Dermis microvascular lymphatic vessel endothelial cell (primary cell): ENCODE measurements at places on chromosomes 16 and 17.

DNA sequence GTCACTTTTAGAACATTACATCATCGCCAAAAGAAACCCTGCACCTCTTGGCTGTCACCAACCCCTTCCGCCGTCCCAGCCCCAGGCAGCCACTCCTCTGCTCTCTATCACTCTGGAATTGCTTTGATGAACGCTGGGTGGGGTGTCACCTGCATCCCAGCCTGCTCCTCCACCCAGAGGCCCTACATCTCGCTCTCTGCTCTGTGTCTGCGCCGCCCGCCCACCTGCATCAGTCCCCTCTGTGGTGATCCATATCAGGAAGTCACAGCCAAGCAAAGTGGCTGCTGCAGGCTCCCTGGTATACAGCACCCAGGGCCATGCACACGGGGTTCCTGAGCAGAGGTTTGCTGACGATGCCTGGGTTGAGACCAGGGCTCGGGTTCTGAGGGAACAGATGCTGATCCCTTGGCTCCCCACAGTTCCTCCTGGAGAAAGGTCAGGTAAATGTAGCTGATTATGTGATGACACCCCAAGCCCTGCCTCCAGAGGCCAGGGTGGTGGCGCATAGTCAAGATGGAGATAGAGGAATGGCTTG lies 30.8 kb downstream of the MPRIP start:
- no peak for DNase-seq

GRCh38 chr16:10045291-10045775 lies 136.9 kb downstream of the GRIN2A start:
- no peak for DNase-seq

DNA sequence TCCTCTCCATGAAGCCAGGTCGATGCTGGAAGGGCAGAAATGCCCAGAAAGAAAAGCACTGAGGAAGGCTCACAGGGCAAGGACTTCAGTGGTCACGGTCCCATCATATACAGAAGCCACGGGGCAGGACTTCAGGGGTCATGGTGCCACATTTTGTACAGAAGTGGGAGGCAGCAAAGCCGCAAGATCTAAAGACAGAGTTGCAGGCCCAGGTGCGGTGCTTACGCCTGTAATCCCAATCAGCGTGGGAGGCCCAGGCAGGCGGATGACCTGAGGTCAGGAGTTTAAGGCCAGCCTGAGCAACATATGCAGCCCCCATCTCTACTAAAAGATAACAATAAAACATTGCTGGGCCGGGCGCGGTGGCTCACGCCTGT lies 96.0 kb downstream of the NXN start:
- no peak for DNase-seq

- no peak for DNase-seq
These were observed 149.3 kb downstream of the IRF8 start for GRCh38 chr16:86048221-86048620.

- peak; percentile 95 for DNase-seq
These were observed 654 bp downstream of the TNFAIP1 start for GRCh38 chr17:28335959-28336871.

- DNase-seq, result no peak
These were observed 5.0 kb upstream of the FTSJ3 start for GRCh38 chr17:63832455-63832854.

GRCh38 chr17:9979463-9979995 lies 74.5 kb upstream of the RCVRN start:
- peak; percentile 44 for DNase-seq

GRCh38 chr16:8729779-8730334 lies 55.4 kb downstream of the ABAT start:
- DNase-seq, result no peak

DNA sequence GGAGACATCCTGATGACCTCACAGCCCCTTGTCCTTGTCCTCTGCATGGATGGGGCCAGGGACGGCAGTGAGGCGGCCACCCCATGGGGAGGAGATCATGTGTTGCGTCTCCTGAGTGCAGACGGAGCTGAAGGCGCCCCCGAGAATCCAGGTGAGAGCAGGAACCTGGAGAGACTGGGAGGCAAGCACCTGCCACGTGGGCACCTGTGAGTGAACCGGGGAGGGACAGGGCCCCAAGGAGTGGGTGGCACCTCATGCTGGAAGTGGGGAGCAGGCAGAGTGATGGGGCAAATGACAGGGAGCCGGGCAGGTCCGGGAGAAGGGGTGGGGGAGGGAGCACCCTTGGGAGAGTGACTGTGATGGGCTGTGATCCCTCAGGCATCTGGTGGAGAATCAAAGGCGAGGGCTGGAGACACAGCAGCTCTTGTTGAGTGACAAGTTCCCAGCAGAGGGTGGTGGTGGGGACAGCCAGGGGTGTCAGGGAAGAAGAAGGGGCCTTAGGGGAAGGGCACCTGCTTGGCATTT lies 174.3 kb upstream of the CHMP6 start:
- DNase-seq, result no peak

- DNase-seq, result no peak
These were observed 13.2 kb downstream of the SDK2 start for GRCh38 chr17:73630965-73631595.
